ENCODE measurements at places on chromosomes 3 and 15. TPM values are rescaled to one million over a fixed set of nuclear protein-coding genes. Genes with fewer than 3 reads are reported as not detected.

Gene ATP13A5
- not detected for total RNA-seq

Gene CORO2B
- 0.19 TPM for total RNA-seq

Gene NFKBIZ
- 65.9 TPM for total RNA-seq

Gene FAM174B
- total RNA-seq, result 7.7 TPM

Gene CADM2
- not detected for total RNA-seq

Data from activated CD4-positive, alpha-beta memory T cell treated with anti-CD3 and anti-CD28 coated beads for 36 hours (primary cell).